ENCODE measurements at places on chromosomes 16 and 17.

DNA sequence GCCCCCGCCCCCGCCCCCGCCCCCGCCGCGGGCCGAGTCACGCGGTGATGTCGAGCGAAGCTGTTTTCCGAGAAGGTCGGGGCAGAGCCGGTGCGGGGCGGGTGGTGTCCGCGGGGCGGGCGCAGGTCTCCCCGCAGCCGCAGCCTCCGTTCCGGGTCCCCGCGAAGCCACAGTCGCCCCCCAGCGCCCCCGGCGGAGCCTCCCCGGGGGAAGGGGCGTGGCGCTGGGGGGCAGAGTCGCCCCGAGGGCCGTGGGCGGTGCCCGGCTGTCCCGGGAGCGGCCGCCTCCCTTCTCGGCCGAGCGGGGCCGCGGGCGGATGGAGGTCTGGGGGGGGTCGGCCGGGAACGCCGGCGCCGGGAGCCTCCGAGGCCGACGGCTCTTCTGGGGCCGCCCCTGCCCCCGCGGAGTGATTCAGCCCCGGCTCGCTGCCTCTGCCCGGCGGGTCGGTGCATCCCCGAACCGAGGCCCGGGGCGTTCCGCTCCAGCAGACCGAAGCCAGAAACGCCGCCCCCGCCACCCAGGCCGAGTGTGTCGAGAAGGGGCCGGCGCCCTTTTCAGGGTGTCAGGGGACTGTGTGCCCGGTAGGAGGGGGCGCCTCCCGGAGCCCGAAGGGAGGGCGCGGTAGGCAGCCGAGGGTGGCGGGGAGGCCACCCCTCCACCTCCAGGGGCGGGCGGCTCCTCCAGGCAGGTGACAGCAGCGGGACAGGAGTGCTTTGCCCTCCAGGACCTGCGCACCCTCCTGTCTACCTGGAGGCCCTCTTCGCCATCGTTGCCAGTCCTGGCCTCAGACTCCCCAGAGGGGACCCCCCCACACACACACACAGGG is 1.7 kb downstream of the METRNL start:
- peak overlapping the region; percentile 100 for H3K27ac ChIP-seq
- H3K36me3 ChIP-seq = peaks cover 15% of the 10 kb centered on the region
- H3K4me3 ChIP-seq = peak overlapping the region; percentile 77
- peaks cover 25% of the 10 kb centered on the region for H3K27me3 ChIP-seq
- DNase-seq = peak; percentile 77

GRCh38 chr17:75875182-75875939 is 3.0 kb downstream of the TRIM47 start:
- peaks cover 31% of the 10 kb centered on the region for H3K4me1 ChIP-seq
- no peak for DNase-seq
- H3K36me3 ChIP-seq = peaks cover 13% of the 10 kb centered on the region
- no peak overlapping the region for H3K27ac ChIP-seq

- no peaks in the 10 kb centered on the region for H3K4me1 ChIP-seq
- H3K27ac ChIP-seq = no peak overlapping the region
- H3K36me3 ChIP-seq = no peaks in the 10 kb centered on the region
- DNase-seq = no peak
- no peak overlapping the region for H3K4me3 ChIP-seq
- H3K27me3 ChIP-seq = peaks cover 26% of the 10 kb centered on the region
Measured at GRCh38 chr17:80516171-80516932, 28.3 kb upstream of the RPTOR start.

DNA sequence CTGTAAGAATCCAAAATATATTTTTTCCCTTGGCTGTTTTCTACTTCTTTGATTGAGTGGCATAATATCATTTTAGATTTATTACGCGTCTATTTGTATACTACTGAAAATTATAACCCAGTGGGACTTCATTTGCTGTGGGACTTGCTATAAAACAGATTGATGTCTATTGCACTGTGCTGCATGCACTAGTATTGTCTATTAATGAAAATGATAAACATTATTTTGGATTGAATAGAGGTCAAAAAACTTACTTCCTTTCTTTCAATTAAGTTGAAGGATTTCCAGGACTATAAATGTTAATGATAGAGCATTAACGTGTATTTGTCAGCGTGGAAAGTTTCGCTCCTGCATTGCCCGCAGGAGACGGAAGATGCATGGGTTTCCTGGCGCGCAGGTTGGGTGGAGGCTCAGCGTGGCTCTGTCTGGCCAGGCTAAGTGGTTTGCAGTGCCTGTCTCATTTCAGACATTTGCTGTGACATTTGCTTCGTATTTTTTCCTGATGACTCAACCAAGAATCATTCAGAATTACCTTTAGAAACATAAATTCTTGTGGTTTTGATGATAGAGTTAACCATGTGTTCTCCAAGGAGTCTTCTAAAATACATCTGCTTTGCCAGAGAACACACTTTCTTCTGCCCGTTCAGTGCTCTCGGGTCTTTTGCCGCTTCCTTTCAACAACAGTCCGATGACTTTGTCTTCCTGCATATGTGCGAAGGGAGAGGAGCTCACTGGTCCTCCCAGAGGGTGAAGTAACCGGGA is 216.7 kb downstream of the RPTOR start:
- H3K36me3 ChIP-seq = peaks cover 4% of the 10 kb centered on the region
- DNase-seq = no peak
- no peak overlapping the region for H3K27ac ChIP-seq
- H3K4me1 ChIP-seq = no peaks in the 10 kb centered on the region

Data from large intestine (tissue), 12 donors.